ENCODE measurements at places on chromosomes 13 and 19. TPM values are rescaled to one million over a fixed set of nuclear protein-coding genes. Genes with fewer than 3 reads are reported as not detected.

ERICH4 gene
- total RNA-seq: not detected

WDR88 gene
- 1.1 TPM for total RNA-seq

TMPRSS9 gene
- total RNA-seq: not detected

LILRB3 gene
- not detected for total RNA-seq

SPACA6 gene
- 30.3 TPM for total RNA-seq

B3GNT3 gene
- total RNA-seq: 75.1 TPM

SPRY2 gene
- total RNA-seq: 13.3 TPM

ZSCAN1 gene
- total RNA-seq: not detected

KCNRG gene
- total RNA-seq: not detected

FFAR1 gene
- total RNA-seq: not detected

CHST8 gene
- total RNA-seq: not detected

PRODH2 gene
- not detected for total RNA-seq

LRG1 gene
- 28.5 TPM for total RNA-seq

SOX1 gene
- not detected for total RNA-seq

NLRP11 gene
- total RNA-seq: 0.22 TPM

LRRC4B gene
- total RNA-seq: not detected

SLC44A2 gene
- total RNA-seq: 130 TPM
